ENCODE measurements at places on chromosomes 16 and 17.

- DNase-seq, result no peak
Observed at GRCh38 chr16:79751471-79752184, 151.1 kb upstream of the MAF start.

DNA sequence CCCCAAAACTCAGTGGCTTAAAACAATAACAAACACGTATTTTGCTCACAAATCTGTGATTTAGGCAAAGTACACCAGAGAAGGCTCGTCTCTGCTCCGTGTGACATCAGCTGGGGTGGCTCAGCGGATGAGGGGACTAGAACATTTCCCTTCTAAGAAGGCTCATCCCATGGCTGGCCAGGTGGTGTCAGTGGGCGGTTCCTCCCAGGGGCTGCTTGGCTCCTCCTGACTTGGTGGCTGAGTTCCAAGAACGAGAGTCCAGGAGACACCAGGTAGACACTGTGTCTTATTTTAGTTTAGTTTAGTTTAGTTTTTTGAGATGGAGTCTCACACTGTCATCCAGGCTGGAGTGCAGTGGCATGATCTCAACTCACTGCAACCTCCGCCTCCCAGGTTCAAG is 5.6 kb upstream of the CHMP6 start:
- DNase-seq, result no peak

GRCh38 chr16:9300252-9300651 is 208.8 kb downstream of the HAPSTR1 start:
- DNase-seq, result no peak

DNA sequence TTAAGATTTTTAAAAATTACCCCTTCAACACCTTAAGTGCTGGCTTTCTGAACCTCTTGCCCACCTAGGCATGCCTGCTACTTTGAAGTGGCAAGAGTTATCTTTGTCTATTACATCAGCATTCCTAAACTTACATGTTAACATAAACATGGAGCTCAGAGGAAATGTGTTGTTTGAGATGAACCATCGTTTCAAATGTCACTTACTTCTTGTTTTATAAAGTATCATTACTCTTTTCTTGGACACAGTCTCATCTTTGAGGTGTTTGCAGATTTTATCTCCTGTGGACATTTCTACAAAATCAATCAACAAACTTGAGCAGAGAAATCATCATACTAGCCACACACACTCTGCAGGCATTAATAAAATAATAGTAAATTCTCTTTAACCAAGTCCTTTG is 184.9 kb downstream of the WWOX start:
- DNase-seq, result no peak

GRCh38 chr16:57276596-57276995 is 7.9 kb downstream of the PLLP start:
- DNase-seq, result no peak

GRCh38 chr16:31875112-31875803 is 1.7 kb downstream of the ZNF267 start:
- no peak for DNase-seq

- DNase-seq, result no peak
Observed at GRCh38 chr16:77300256-77300655, 101.0 kb downstream of the SYCE1L start.

DNA sequence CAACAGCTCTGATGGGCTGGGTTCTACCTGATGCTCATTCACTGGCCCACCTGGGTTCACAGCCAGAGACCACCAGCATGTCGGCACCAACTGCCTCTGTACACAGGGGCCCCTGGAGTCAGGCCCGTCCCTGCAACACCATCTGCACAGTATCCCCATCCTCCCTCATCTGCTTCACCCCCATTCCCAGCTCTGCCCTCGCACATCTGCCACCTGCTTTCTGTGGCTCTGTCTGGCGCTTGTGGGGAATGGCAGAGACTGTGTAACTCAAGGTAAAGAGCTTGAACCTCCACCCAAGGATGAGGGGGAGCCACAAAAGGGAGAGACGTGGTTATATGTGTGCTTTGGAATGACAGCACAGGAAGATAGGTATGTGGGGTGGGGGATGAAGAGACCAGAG is 27.2 kb downstream of the SMPD3 start:
- DNase-seq, result no peak

- DNase-seq, result peak; percentile 41
Observed at GRCh38 chr16:27650073-27650701, 100.2 kb downstream of the KATNIP start.

DNA sequence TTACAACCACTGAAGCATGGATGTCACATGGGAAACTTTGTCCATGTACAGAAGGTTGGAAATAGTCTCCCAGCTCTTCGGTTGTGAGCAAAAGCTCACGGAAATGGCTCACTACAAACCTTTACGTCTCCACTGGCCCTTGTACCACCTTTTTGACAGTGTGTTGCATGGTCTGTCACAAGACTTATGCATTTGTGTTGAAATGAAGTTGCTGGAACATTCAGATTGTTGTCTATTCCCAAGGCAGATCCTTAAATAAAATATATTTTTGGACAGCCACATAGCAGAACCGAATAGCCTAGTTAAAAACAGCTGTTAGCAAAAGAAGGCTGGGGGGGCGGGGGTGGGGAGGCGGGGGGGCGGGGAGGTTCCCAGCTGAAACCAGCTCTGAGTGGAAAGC is 39.2 kb downstream of the KNOP1 start:
- no peak for DNase-seq

GRCh38 chr17:17324616-17325015 is 21.4 kb downstream of the NT5M start:
- no peak for DNase-seq

DNA sequence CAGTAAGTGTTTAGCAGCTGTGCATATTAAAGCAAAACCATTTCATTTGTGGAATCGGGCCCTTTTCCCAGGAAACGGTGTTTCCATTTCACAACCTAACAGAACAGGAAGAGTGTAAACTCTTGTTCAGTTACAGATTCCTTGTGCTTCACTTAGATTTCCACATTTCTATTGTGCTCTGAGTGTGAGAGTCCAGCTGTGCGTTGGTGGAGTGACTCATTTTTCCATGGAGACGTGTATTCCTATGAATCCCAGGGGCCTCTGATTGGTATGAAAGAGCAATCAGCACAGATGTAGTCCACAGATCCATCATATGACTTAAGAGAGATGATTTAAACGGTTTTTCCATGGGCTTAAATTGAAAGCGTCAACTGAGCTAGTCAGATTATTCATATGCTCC is 13.3 kb upstream of the CAVIN1 start:
- peak; percentile 66 for DNase-seq
